ENCODE measurements at places on chromosomes 5 and 9.

GRCh38 chr5:150411245-150411979 lies 1.3 kb downstream of the CD74 start:
- DNase-seq: no peak

- no peak for DNase-seq
Observed at GRCh38 chr5:147344861-147345260, 110.0 kb downstream of the STK32A start.

- DNase-seq: no peak
Observed at GRCh38 chr5:116469631-116470030, 105.0 kb downstream of the SEMA6A start.

DNA sequence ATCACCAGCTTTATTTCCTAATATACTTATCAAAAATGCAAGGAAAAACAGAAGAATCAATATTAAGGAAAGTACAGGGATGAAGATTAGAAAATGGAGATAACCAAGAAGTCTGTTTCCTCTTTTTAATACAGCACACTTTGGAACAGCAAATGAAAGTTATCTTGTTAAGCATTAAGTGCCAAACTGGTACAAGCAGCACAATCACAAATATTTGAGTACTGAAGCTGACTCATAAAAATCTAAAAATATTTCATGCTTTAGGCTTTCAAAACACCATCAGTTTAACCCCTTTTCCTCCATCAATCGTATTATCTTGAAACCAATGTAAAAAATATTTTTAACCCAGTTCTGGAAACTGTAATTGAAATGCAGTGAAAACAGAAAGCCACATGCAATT lies 2.7 kb downstream of the FBXW11 start:
- no peak for DNase-seq

- no peak for DNase-seq
Observed at GRCh38 chr5:52605317-52606313, 182.1 kb upstream of the ITGA1 start.

GRCh38 chr9:123063177-123063598 lies 29.7 kb downstream of the GPR21 start:
- DNase-seq: no peak

GRCh38 chr9:82252116-82252515 lies 263.5 kb downstream of the SPATA31D1 start:
- no peak for DNase-seq

DNA sequence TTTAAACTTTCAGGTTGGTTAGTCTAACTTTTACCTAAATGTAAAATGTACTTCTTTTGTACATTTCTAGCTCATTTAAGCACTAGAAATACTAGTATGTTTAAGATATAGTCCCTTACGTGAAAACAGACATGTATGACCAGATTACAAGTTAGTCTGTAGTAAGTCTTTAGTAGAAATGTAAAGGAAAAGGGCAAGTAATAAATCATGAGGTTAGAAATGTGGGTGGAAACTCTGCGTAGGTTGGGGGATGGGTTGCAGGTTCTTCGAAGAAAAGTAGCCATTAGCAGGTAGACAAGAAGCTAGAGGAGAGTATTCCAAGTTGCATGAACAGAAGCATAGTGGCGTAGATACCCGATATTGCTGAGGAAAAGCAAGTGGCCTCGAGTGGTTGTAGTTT lies 22.9 kb downstream of the RAD1 start:
- no peak for DNase-seq

GRCh38 chr9:122991370-122991830 lies 42.1 kb upstream of the GPR21 start:
- DNase-seq: peak; percentile 14

DNA sequence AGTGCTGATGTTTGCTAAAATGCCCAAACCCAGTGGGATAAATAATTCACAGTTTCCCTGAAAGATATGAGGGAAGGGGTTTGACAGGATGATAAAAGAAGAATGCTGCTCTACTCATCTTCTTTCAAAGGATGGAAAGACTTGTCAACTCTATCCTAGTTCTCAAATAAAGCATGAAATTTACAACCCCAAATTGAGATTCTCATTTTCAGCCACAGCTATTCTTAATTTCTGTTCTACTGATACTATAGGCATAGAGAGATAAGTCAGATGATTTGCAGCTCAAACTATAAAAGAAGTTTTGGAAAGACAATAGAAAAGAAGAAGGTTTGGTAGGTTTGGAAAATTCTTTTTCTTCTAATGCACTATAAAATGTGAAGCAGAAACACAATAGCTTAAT lies 542.6 kb downstream of the CSNK1G3 start:
- no peak for DNase-seq

DNA sequence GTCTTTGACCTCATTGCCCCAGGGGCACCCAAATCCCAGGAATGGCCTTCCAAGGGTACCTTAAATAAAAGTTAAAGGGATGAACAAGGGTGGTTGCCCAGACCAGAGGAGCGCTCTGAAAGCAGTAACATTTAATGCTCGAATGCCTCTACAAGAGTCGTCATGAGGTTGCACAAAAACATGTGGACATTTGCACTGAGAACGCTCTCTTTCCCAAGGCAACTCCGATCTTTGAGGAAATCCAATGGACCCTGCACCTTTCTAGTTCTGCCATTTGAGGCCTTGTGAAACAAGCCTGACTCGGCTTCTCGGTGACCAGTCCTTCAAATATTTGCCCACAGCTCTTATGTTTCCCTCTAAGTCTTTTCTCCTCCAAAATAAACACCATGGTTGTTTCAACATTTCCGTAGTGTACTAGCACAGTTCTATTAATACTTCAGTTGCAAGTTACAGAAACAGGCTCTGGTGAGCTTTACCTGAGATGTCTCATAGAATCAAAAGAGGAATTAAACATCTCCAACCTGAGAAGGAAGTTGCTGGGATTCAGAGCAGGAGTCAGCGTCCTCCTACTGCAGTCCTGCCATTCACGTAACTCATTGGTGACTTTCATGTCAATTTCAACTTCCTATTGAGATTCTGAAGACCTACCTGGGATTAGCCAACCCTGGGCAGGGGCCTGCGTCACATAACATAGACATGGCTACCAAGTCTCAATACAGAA lies 168.8 kb upstream of the RAI14 start:
- DNase-seq: no peak

DNA sequence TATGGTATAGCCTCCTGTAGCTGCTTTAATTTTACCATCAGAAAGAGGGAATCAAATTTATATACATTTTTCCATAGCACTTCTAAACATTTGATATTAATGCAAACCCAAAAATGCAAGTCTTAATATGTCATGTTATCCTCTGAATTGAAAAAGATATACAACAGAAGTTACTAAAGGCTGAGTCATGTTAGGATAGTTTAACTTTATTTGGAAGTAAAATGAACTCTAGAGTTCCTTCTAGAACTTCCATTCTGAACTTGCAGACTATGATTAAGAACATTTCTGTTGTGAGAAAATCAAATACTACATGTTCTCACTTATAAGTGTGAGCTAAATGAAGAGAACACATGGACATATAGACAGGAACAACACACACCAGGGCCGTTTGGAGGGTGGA lies 317.3 kb upstream of the PRR16 start:
- DNase-seq: no peak

GRCh38 chr5:59874675-59875074 lies 18.9 kb downstream of the PDE4D start:
- no peak for DNase-seq

GRCh38 chr9:116182876-116183275 lies 29.3 kb downstream of the PAPPA start:
- DNase-seq: no peak

DNA sequence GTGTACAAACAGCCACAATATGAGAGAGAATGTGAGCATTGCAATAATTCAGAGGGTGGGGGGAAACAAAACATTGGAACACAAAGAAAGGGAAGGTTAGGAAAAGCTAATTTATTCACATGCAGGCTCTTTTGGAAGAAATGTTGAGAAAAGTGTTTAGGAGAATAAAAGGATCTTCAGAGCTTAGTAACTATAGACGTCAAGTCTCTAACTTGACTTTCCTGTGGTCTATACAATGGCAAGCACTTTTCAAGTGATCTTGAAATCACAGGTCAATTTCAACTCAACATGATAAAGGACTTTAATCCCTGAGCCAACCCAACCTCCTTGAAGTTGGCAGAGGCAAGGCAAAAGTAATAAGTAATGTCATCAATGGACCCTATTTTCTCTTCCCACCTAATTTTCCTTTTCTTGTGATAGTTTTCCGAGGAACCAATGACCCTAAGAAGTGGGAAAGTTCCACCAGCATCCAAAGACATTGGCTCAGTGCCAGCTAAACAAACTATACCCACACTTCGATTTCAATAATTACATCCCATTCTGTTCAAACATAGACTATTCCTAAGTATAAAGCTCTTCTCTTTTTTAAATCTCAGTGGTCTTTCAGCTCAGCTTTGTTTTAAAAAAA lies 23.7 kb downstream of the RFK start:
- DNase-seq: no peak

GRCh38 chr5:113068559-113068958 lies 92.0 kb downstream of the DCP2 start:
- no peak for DNase-seq

GRCh38 chr5:34022121-34022705 lies 14.4 kb upstream of the AMACR start:
- DNase-seq: no peak

DNA sequence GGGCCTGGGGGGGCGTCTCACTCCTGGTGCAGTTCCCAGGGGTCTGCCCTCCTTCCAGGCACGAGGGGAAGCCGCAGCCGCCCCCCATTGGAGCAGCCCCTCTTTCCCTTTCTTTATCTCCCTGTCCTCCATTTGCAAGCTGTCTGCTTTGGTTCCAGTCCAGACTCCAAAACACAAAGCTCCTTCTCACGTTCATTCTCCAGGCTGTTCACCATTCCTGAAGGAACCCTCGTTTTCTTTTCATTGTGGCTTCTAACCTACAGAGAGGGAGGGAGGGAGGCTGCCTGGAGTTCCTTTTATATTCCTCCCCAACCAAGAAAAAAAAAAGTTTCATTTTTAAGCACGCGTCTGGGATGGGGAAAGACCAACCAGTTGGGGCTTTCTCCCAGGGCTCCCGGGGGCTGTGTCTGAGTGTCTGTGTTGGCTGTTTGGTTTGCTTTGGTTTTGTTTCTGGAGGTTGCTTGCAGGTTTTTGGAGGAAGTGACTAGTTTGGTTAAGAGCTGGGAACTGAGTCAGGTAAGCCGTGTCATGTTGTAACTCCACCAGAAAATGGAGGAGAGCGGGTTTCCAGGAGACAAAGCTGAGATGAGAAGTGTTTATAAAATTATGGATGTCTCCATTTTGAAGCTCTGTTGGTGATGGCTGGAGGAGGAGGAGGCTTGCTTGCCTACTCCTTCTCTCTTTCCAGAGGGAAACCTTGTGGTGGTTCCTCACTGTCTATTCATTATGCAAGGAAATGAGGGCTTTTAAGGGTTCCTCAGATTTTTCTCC lies 1.6 kb downstream of the ZNF462 start:
- DNase-seq: peak; percentile 15

DNA sequence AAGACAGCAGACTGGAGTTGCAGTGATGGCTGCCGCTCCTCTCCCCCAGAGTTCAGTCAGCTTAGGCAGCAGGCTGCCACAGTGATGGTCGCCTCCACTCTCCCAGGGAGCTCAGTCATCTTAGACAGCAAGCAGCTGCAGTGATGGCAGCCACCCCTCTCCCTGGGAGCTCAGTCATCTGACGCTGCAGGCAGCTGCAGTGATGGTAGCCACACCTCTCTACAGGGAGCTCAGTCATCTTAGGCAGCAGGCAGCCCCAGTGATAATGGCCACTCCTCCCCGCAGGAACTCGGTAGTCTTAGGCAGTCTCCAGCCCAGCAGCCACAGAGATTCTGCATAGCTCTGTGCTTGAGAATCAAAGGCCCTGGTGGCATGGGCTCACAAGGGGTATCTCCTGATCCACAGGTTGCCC lies 582.7 kb downstream of the DTWD2 start:
- peak; percentile 76 for DNase-seq

DNA sequence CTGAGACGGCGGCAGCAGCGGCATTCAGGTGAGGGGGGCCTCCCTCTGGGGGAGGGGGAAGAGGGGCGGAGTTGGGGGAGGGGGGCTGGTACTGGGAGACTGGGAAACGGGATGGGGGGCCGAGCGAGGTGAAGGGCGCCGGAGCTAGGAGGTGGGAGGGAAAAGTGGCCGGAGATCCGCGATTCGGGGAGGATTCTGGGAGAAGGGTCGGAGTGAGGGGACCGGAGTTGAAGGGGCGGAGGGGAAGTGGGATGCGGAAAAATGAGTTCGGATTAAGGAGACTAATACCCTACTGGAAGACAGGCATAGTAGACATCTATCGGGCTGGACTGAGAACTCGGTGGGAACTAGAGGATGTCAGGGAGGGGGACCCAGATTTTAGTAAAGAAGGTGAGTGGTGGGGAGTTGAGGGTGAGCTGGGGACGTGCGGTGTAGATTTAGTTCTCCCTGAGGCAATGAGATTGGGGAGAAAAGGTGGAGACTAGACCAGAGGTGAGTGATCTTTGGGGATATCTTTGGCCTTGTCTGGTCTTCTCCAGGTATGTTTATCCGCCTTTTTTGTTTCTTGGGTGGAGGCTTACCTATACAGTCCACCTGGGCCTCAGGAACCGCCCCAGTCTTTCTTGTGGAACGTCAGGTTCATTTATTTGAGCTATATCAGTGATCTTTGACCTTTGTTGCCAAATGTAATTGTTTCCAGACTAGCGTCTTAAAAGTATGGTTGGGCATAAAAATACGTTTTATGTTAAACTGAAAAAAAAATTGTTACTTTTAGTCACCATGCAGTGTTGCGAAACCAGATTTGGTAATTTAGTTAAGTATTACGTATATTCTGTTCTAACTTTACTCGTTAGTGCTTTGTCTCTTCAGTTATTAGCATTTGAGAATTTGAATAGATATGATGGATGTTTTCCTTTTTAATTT lies 632 bp downstream of the UBAP1 start:
- DNase-seq: no peak

GRCh38 chr5:83450967-83451248 lies 20.6 kb upstream of the VCAN start:
- no peak for DNase-seq

DNA sequence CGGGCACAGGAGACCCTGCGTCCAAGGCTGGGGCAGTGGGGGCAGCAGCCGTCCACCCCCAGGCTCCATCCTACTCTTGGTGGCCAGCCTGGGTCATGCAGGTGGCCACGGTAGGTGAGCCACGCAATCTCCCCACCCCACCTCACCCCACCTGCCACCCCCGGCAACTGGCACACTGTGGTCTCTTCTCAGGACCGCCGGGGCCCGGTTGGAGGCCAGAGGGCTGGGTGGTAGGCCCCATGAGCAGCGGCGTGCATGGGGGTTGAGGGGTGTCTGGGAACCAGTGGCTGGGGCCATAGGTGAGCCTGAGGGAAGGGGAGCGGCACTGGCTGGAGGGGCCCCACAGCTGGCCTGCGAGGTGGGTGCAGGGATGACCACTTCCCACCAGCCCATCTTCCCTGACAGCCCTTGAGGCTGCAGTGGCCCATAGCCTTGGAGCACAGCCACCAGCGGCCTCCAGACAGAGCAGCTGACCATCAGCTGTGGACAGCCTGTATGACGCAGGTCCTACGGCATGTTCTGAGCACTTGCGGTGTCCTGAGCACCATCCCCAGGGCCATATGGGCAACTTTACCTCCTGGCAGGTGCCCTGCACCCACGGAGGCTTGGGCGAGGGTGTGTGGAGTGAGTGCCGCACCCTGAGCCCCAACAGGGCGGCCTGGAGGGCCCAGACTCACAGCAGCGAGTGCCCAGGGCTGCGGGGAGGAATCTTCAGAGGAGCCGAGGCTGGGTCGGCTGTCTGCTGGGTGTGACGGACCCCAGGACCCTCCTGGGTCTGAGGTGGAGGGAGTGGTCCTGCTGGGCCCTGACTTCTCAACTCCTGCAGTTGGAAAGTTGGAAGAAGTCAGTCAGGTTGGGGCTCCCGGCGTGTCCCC lies 47.4 kb downstream of the KCNT1 start:
- no peak for DNase-seq

Measured in COR-L47 (cell line).